Activated CD4-positive, alpha-beta T cell treated with anti-CD3 and anti-CD28 coated beads, Interleukin-2, amount 50 U/mL, for 4 hours (primary cell): ENCODE measurements at places on chromosomes 1 and 21.

GRCh38 chr1:119308806-119309205 is 59.8 kb upstream of the HAO2 start:
- DNase-seq: no peak

- no peak for DNase-seq
Measured at GRCh38 chr1:53621144-53621543, 117.8 kb downstream of the GLIS1 start.

GRCh38 chr1:52368383-52369172 is 2.6 kb upstream of the CC2D1B start:
- peak; percentile 48 for DNase-seq

GRCh38 chr1:153493343-153493960 is 33.0 kb upstream of the S100A7 start:
- DNase-seq: no peak

DNA sequence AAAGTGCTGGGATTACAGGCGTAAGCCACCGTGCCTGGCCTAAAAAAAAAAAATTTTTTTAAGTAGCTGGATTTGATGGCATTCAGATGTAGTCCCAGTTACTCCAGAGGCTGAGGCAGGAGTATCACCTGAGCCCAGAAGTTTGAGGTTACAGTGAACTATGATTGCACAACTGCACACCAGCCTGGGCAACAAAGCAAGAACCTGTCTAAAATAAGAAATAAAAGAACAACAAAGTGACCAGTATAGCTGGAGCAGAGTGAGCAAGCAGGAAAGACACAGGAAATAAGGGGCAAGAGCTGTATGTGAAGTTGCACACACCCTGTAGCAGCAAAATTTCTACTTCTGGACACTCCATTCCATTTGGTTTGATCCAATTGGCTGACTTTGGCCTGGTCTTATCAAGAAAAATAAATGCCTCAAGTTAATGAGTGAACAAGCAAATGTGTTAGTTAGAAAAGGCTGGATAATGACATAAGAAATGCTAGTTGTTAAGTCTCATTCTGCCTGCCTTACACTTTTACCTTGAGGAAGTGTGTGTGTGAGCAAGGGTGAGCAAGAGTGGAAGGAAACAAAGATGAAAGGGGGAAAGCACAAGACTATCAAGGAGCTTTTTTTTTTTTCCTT is 7.9 kb downstream of the ATP5IF1 start:
- DNase-seq: no peak

GRCh38 chr1:223760833-223761232 is 48.5 kb downstream of the CAPN2 start:
- DNase-seq: no peak

GRCh38 chr1:203556047-203556851 is 62.3 kb downstream of the OPTC start:
- no peak for DNase-seq

DNA sequence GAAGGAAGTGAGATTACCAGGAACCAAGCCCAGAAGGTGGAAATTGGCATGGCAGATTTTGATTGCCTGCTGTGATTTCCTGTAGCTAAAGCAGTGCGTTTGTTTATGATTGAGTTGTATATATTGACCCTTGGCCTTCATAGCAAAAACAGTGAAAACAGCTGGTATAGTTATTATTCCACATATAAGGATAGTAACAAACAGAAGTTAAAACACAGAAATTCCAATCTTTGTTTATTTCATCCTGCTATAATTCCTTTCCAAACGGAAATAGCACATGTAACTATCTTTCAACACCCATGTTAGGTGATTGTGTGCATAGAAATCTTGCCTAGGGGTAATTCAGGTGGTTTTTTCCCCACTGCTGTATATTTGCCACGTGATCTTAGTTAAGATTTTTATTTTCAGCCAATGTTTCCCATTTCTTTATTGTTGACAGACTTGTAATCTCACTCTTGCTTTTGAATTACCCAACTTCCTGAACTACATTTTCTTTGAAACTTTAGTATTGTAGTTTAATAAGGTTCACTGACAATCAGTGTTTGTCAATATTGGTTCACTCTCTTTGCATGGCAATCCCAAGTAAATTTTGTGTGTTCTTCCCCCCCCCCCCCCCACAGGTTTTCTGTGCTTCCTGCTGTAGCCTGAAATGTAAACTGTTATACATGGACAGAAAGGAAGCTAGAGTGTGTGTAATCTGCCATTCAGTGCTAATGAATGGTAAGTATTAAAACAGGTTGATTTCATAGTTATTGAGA is 102.7 kb downstream of the CC2D1B start:
- DNase-seq: no peak

DNA sequence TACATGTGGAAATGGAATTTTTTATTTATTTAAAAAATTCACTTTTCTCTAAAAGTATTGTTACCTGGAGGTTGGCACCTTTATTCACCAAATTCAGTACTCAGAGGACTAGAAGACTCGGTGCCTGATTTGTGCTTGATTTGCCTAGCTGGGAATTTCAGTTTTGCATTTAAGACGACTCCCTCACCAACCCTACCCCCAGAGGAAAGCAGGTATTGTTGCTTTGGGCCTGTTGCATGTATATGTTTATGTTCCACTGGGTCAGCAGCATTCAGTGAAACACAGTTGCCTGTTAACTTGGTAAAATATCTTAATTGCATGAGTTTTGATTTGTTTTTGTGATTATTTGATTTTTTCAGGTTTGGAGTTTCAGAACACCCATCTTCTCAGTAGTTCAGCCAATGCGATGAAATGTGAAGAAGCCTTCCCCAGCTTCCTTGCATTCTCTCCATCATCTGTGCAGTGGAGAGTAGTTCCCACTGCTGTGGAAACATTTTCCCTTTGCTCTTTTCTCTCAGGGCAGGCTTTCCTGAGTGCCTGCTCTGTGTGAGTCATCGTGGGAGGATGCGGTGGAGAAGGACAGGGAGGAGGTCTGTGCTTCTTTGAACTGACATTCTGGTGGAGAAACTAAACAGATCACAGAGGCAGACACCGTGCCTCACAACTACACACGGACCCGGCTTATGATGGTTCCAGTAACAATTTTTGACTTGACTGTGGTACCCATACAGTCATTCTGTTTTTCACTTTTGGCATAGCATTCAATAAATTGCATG is 6.4 kb downstream of the ADARB1 start:
- peak; percentile 37 for DNase-seq

- DNase-seq: no peak
Measured at GRCh38 chr1:27538793-27539192, 48.8 kb upstream of the WASF2 start.

GRCh38 chr21:41584603-41585176 is 76.7 kb upstream of the TMPRSS2 start:
- no peak for DNase-seq

DNA sequence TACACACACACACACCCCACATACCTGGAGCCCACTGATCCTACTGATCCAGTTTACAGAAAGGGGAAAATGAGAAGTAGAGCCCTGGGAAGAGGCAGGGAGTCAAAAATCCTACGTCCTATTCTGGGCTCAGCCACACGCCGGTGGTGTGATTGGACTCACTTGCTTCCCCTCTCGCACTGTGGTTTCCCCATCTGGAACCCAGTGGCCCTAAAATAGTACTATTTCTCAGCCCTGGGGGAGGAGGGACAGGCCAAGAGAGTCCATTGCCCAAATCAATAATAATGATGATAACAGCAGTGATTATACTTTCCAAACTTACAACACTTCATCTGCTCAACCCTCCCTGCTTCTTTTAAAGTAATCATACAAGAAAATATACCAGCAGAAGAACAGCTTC is 2.9 kb upstream of the PIGR start:
- no peak for DNase-seq

GRCh38 chr1:230794431-230794830 is 47.2 kb downstream of the CAPN9 start:
- no peak for DNase-seq

- DNase-seq: no peak
Measured at GRCh38 chr1:168531615-168532345, 12.0 kb downstream of the XCL2 start.

DNA sequence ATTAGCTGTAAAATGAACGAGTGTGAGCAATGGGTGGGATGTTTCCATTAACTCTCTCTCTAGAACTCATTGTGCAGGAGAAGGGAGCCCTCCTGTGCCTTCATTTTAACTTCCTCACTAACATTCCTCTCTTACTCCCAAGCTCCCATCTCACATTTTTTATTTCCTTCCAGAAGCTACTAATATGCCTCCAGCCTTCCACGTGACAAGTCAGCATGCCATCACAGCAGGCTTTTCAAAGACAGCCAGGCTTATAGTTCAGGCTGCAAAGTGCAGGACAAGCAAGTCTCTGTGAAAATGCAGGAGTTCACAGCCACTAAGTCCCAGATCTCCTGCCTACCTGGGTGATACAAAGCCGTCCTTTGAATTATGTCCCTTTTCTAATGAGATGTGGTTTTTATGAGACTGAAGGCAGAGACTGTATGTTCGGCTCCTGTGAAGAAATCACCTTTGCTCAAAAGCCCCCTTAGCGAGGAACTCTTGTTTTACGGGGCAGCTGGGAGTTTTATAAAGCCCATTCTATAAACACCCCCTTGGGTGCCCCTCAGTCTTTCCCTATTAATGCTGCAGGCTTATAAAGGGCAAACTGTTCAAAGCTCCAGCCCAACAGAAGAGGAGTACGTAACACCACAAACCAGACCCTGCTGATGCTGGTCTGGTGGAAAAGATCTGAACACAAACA is 14.8 kb upstream of the ANGPTL7 start:
- DNase-seq: no peak

DNA sequence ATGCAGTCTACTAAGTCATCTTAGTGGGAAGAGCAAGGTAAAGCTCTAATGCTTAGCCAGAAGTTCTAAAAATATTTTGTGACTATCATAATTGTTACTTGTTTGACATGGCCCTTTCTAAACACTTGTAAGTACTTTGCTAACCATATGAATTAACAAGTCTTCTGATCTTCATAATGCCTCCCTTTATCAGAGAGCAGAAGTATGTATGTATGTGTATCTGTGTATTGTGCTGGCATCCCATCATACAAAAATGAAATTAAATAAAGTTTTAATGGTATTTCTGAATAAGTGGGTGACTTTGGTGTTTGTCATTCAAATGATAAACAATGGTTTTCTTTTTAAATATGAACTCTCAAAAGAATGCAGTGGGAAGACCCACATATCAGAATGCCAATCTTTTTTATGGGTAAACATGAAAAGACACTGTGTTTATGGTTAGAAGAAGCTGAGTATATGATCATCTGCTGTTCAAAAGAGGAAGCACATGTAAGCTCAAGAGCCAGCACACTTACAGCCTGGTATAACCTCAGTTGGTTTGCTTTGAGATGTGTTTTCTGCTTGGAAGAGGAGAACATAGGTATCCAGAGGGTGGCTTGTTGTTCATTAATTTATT is 159.6 kb downstream of the CLEC20A start:
- DNase-seq: no peak

- DNase-seq: no peak
Measured at GRCh38 chr1:198788561-198789064, 149.8 kb downstream of the PTPRC start.

GRCh38 chr1:50181027-50181663 is 72.4 kb downstream of the ELAVL4 start:
- DNase-seq: no peak

DNA sequence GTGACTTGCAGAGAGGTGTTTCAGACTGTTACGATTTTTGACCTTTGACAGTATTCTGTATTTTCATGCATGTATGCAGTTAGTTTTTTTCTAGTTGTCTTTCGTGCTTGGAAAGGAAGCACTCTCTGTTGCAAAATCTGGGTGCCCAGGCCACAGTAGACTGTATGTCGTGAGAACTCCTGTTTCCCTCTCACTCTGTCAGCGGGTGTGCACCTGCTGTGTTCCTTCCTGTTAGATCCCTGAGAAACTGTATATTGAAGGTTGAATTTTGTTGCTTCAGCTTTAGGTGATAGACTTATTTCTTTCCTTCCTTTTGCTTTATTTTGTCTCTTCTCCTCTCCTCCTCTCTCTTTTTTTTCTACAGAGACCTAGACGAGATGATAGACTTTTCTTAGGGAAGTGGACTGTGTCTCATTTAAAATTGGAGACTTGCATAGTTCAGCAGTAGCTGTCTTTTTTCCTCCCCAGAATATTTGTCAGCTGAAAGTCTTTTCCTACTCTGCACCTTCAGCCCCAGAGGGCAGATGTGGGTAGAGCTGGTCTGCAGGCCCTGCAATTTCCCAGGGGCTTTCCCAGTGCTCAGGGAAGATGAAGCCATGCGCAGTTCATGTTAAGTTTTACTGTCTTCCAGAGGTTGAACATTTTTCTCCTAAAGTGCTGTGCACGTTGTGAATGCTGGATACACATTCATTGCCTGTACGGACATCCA is 1.4 kb downstream of the TRAPPC10 start:
- peak; percentile 21 for DNase-seq

DNA sequence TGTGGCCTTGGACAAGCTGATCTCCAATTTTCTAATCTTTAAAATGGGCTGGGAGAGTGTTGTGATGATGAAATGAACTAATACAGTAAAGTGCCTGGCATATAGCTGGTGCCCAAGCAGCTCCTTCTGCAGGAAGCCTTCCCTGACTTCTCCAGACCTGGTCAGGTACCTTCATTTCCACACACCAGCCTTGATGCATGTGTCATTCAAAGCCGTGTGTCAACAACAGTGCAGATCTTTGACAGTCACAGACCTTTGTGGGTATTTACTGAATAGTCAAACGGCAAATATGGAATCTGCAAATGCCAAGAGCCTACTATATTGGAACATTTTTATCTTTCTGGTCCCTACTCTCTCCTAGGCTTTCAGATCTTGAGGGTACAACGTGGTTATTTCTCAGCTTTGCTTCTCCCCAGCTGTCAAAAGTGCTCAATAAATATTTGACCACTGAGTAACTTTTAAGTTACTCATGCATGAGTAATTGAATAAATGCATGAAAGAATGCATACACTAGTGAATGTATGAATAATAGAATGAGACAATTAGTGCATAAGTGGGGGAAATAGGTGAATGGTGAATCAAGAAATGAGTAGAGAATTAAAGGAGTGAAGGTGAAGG is 75.4 kb downstream of the MDM4 start:
- no peak for DNase-seq

GRCh38 chr1:43038232-43038935 is 79.7 kb upstream of the SLC2A1 start:
- DNase-seq: no peak

DNA sequence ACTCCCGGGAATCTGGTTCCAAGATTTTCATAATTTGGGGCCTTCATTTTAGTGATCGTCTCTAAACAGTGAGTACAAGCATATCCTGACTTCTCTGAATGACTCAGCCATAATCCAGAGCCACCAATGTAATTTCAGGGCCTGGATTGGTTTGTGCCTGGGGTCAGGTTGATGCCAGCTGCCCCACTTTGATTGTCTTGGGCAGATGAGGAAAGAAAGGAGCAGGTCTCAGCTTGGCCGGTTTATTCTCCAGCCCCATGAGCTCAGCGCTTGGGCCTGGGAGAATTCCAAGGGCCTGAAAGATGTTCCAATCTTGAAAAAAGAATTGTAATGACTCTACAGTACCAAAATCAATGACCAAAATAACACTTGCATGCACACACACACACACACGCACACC is 71.2 kb upstream of the ECE1 start:
- no peak for DNase-seq

DNA sequence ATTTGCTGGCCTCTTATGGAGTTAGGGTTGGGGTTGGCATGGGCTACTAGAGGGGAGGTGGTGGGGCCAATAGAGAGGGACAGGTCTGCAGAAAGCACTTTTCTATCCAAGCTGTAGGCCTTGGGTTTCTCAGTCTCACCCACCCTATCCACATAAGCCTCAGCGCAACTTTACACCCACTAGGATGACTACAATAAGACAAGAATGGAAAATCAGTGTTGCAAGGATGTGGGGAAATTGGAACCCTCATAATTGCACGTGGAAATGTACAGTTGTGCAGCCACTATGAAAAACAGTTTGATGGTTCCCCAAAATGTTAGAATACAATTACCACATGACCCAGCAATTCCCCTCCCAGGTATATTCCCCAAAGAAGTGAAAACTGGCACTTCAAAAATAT is 14.0 kb upstream of the GSTM4 start:
- no peak for DNase-seq
